ENCODE measurements at places on chromosomes 4 and X.

- DNase-seq = no peak
Observed at GRCh38 chrX:39117101-39117500, 315.8 kb downstream of the MID1IP1 start.

- DNase-seq = no peak
Observed at GRCh38 chrX:110691446-110691845, 104.2 kb downstream of the CHRDL1 start.

- DNase-seq = peak; percentile 1
Observed at GRCh38 chrX:107549504-107549903, 78.8 kb upstream of the PRPS1 start.

GRCh38 chrX:137695417-137695816 is 129.5 kb downstream of the ZIC3 start:
- no peak for DNase-seq

DNA sequence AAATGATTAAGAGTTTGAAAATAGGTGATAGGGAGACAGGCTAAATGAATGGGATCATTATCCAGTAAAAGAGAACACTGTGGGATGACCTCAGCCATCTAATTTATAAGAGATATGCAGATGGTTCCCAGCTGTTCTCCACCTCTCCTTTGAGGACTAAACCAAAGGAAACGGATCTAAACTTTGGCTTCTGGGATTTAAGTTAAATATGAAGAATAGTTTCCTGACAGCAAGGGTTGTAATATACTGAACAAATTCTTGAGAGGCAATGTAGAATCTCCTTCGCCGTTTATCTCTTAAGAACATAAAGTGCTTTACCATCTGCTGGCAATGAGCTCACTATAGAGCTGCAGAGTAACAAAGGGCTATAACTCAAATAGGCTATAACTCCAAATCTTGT is 35.4 kb upstream of the HPGDS start:
- DNase-seq = no peak

- no peak for DNase-seq
Observed at GRCh38 chrX:20402956-20403355, 136.2 kb upstream of the RPS6KA3 start.

- no peak for DNase-seq
Observed at GRCh38 chr4:48439988-48440387, 43.2 kb upstream of the SLC10A4 start.

GRCh38 chr4:106277140-106277675 is 38.8 kb downstream of the TBCK start:
- no peak for DNase-seq

GRCh38 chr4:181548873-181549575 is 694.2 kb upstream of the TENM3 start:
- no peak for DNase-seq

- DNase-seq = no peak
Observed at GRCh38 chr4:4408132-4408523, 21.2 kb downstream of the NSG1 start.

- DNase-seq = peak; percentile 52
Observed at GRCh38 chrX:154443992-154444754, at the start of gene FAM50A. Gene FAM50A, plus strand, starts transcription at chrX:154444141. Its CDS starts 95 bp downstream, at chrX:154444236.

- no peak for DNase-seq
Observed at GRCh38 chrX:66142351-66142750, 21.7 kb upstream of the HEPH start.

DNA sequence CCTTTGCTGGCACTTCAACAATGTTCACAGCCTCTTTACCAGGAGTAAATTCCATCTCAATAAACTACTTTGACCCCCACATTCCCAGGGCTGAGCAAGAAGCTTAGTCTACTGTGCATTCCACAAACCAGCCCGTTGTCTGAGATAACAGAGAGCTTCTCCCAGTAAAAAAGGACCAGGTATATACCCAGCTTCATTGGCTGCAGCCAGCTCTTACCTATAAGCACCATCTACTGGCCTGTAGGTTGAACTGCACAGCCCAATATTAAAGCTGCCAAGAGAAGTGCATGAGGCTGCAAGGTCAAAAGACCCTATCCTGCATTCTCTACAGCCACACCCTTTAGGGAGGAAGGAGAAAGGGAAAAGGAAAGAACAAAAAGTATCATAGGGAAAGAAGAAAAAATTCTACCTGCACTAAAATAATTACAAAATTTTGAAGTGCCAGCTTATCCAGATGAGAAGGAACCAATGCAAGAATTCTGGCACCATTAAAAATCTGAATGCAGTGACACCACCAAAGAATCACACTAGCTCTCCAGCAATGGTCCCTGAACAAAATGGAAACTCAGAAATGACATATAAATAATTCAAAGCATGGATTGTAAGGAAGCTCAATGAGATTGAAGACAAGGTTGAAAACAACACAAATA is 45.7 kb upstream of the INTU start:
- DNase-seq = no peak

DNA sequence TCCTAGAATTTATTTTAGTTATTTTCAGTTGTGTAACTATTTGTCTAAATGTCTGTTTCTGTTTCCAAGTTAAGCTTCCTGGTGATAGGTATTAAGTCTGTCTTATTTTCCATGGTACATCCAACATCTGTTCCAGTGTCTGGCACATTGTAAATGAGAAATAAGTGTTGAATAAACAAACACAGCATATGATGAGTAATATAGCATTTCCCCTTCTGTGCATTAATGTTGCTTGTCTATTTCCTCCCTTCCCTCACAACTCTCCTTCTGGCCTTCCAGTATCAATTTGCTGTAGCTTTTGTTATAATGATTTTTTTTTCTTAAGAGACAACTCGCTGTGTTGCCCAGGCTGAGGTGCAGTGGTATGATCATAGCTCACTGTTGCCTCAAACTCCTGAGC is 36.1 kb downstream of the COPS4 start:
- DNase-seq = no peak

- DNase-seq = no peak
Observed at GRCh38 chrX:41491267-41492004, 44.3 kb downstream of the NYX start.

DNA sequence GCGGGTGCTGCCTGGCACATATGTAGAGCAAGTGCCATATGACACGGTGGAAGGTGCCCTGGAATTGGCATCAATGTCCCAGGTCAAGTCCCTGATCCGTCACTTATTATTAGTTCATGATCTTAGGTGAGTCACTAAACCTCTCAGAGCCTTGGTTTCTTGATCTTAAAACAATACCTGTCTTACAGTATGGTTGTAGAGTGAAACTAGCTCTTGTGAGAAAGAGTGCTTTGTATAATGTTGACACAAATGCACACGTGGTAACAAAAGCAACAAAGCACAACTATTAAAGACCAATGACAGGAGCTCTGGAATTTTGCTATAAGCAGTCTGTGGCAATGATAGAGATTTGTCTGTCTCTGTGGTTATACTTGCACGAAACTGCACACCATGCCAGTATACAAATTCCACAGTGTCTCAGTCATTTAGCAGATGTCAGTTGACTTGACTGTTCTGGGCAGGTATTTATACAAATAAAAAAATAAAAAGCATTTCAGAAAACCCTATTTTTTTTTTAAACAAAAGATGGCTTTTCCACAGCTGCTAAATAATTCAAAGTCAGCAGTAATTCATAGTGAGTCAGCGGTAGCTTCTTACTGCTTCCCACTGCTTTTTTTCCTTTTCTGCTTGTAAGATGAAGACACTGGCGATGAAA is 19.7 kb upstream of the ACSL1 start:
- no peak for DNase-seq

GRCh38 chrX:153533091-153533490 is 15.6 kb downstream of the ATP2B3 start:
- DNase-seq = no peak

DNA sequence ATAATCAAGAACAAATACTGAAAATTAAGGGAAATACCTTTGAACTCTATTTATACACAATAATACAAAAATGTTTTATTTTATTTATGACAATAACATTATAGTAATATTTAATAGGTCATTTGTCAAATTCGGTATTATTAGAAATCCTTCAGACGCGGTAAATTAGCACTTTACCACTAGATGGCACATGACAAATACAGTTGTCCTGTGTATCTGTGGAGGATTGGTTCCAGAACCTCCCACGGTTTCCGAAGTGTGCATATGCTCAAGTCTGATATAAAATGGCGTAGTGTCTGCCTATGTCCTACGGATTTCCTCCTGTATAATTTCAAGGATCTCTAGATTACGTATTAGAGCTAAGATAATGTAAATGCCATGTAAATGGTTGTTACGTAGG is 8.1 kb upstream of the LINC00632 start:
- DNase-seq = no peak

DNA sequence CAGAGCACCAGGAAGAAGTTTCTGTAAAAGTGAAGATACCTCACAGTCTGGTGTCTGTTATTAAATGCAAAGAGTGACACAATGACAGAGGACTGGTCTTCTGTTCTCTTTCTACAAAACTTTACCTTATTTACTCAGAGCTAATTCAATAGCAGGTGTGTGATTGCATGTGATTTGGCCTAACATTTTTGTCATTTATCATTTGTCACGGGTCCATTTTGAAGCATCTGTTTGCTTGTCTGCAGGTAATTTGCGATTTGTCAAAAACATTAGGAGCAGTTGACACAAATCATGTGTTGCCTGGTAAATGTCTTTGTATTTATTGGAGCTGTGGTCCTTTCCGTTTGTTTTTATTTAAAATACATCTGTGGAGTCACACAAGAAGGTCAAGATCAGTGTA is 1232.4 kb downstream of the STIM2 start:
- DNase-seq = no peak
